ENCODE measurements at places on chromosomes 16 and 17. TPM values are rescaled to one million over a fixed set of nuclear protein-coding genes. Genes with fewer than 3 reads are reported as not detected.

SGCA gene
- 76.4 TPM for total RNA-seq

HBA1 gene
- total RNA-seq: not detected

MARVELD3 gene
- not detected for total RNA-seq

SRCIN1 gene
- 1.3 TPM for total RNA-seq

RAD51C gene
- 20.5 TPM for total RNA-seq

CBX2 gene
- not detected for total RNA-seq

ABCC11 gene
- total RNA-seq: 0.14 TPM

KCNH4 gene
- total RNA-seq: not detected

Measured in sigmoid colon (tissue), 7 donors.